ENCODE measurements at places on chromosomes 2 and 18.

GRCh38 chr2:160431441-160431840 lies 62.2 kb downstream of the RBMS1 start:
- peak; percentile 78 for DNase-seq

DNA sequence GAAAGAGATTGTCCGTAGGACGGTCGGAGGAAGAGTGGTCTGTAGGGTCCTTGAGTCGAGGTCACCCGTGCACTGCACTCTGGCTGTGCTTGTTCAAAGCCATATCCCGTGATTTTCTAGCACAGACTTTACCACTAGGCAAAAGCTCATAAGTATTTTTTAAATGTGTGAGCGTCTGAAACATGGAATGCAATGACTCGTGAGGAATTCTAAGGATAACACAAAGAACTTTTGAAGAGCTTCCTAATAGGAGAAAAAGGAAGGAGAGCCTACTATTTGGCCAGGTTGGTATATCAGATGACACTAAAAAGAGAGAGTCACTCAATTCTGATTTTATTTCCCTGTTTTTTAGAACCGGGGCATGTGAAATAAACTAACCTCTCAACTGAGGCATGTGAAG lies 68.3 kb downstream of the CD28 start:
- DNase-seq, result no peak

DNA sequence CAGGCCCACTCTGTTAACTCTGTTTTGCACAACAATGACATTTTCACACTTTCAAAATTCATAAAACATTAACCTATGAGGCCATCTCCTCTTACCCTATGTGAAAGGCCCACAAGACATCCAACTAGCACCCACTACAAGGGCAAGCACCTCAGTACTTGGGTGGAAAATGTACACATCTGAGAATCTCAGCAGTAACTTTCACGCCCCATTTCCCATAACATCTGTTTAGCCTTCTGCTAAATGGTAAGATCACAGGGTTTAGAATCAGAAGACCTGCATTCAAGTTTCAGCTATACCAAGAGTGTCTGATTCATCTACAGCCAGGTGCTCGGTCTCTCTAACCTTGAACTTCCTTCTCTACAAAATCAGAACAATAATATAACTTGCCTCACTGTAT lies 89.2 kb downstream of the SP100 start:
- DNase-seq, result no peak

DNA sequence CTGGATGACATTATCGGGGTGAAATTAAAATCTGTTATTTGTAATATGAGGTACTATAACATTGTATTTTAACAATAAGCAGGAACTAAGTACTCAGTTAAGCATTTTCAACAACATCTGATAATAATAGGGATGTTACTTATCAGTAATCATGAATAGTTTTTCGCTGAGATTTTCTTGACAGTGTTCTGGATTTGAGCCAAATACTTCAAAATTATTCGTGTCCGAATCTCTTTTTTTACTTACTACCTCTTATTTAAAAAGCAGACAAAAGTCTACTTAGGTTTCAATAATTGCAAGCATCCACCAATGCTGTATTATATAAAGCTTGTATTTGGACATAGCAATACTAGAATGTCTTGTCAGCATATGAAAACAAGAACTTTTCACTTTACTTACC lies 6.4 kb upstream of the ANKRD12 start:
- no peak for DNase-seq

- DNase-seq, result peak; percentile 9
Measured at GRCh38 chr18:36534154-36534688, 236.7 kb downstream of the FHOD3 start.

DNA sequence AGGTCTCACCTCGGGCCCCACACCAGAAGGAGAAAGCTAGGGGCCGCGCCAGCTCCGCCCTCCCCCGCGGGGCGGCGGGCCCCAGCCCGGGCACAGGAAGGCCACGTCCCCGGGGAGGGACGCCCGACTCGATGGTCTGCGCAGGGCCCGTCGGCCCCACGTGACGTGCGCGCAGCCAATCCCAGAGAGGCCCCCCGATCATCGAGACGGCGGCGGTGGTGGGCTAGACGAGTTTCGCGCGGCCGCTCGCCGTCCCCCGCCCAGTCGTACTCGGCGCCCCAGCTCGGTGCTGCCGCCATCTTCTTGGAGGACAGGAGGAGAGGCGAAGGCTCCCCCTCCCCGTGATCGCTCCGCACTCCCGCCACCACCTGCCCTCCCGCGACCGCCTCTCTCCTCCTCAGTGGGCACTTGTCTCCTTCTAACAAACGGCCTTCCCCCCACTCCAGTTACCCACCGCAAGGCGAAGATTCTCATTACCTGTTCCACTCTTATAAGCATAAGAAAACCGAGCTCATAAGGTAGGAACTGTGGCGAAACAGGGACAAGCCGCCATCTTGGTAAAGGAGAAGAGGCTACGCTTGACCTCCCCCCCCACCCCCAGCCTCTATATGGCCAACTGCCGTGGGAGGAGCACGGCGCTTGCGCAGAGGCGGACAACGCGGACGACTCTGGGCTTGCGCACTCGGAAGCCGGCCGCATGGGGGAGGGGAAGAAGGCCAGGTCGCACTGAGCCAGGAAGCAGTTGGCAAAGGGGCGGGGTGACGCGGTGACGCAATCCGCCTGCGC lies at the start of gene HDLBP:
Gene HDLBP, minus strand, starts transcription at position 580 of the 786 bp plus-strand sequence. CDS start 48,803 bp downstream, outside the sequence.
- DNase-seq, result peak; percentile 99

GRCh38 chr2:142642650-142643049 lies 234.8 kb upstream of the KYNU start:
- DNase-seq, result peak; percentile 90

- DNase-seq, result no peak
Measured at GRCh38 chr18:11412811-11413210, 196.6 kb upstream of the SLC35G4 start.

- DNase-seq, result peak; percentile 69
Measured at GRCh38 chr18:29176681-29177080, 999.8 kb upstream of the CDH2 start.

GRCh38 chr2:142803158-142803557 lies 74.3 kb upstream of the KYNU start:
- DNase-seq, result peak; percentile 21

DNA sequence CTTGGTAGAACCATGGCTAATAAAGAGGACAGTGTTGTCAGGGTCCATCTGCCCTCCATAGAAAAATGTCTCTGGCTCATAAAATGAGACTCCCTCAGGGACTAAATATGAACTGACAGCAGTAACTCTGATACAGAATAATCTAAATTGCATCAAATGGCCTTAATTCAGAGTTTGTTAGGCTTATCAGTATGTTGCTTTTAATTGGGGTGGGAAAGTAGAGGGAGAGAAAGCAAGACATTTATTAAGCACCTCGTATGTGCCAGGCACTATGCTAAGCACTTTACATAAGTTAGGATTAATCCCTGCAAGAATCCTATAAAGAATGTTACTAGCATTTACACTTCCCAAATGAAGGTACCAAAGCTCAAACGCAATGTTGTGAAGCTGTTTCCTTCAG lies 115.2 kb downstream of the MMADHC start:
- DNase-seq, result no peak

DNA sequence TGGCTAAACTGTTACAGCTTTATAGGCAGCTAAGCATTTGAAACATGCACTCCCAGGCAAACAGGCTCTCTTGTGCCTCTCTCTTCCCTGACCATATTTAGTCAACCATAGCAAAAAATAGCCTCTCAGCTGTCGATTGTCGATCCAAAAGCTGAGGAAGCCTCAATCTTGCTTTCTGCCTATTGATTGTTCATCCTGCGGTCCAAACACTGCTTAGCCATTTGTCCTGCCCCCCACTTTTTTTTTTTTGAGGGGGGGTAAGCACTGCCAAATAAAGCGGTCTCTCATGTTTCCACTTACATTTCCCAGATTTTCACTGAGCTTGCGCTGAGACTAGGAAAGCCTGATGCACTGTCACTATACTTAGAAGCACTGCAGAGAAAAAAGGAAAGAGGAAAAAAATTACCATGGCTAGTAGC lies 90.8 kb downstream of the MIB1 start:
- DNase-seq, result peak; percentile 21

- no peak for DNase-seq
Measured at GRCh38 chr2:211591426-211591825, 947.2 kb downstream of the ERBB4 start.

GRCh38 chr2:25161055-25161781 lies 7.2 kb downstream of the POMC start:
- DNase-seq, result peak; percentile 30

GRCh38 chr2:152372438-152372984 lies 37.5 kb downstream of the FMNL2 start:
- DNase-seq, result peak; percentile 18

- DNase-seq, result no peak
Measured at GRCh38 chr18:63313396-63313917, 6.1 kb downstream of the BCL2 start.

GRCh38 chr2:238397356-238397755 lies 29.4 kb upstream of the ASB1 start:
- no peak for DNase-seq

- peak; percentile 37 for DNase-seq
Measured at GRCh38 chr2:222753251-222753824, 81.9 kb downstream of the MOGAT1 start.

- no peak for DNase-seq
Measured at GRCh38 chr2:239409976-239410375, 9.2 kb upstream of the HDAC4 start.

DNA sequence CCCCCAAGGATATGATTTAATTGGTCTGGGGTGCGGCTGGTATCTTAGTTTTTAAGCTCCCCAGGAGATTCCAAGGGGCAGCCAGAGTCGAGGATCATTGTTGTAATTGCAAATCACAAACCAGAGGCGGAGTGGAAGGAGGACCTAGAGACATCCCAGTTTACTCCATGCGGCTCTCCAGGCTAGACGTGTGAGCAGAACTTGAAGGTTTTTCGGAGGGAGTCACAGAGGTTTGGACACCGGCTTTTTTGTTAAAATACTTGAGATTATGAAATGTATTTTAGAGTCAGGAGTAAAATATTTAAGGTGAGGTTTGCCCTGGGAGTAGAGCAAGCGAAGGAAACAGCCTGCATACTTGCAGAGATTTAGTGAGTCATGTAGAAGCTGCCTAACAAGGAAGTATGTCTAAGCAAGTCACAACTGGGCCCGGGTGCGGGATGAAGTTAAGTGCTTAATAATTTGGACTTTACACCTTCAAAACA lies 39.5 kb downstream of the TGOLN2 start:
- DNase-seq, result peak; percentile 82

DNA sequence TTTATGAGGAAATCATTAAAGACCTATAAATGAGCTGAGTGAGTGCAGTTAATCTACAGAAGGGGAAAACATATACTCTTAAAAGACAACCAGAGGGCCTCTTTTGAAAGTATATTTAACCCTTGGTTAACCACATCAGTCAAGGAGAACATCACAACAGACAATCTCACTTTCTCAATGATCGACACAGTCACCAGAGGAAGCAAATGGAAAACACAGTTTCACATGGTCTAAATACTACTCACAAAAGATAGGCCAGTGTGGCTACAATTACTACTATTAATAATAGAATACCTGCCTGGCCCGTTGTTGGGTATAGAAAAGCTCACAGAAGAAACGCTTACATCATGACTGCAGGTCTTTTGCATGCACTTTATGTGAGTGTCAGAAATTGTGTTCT lies 426.2 kb downstream of the NCKAP5 start:
- DNase-seq, result no peak

- no peak for DNase-seq
Measured at GRCh38 chr2:20193185-20193584, 31.7 kb downstream of the SDC1 start.

DNA sequence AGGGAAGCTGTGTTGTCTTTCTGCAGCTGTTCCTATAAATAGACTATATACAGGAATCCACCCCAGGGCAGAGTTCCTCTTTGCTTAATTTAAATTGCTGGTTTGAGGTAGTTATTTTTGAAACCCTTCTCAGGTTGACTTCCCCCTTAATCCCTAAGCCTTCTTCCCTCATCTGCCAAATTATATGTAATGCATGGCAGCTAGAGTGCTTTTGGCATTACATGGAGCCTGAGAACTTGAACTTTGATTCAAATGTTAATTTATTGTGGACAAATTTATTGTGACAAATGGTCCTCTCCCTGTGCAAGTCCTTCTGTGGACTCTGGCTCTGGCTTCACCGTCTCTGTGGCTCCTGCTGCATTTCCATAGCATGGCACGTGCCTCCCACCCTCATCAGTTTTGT lies 29.2 kb downstream of the MYO1B start:
- no peak for DNase-seq

DNA sequence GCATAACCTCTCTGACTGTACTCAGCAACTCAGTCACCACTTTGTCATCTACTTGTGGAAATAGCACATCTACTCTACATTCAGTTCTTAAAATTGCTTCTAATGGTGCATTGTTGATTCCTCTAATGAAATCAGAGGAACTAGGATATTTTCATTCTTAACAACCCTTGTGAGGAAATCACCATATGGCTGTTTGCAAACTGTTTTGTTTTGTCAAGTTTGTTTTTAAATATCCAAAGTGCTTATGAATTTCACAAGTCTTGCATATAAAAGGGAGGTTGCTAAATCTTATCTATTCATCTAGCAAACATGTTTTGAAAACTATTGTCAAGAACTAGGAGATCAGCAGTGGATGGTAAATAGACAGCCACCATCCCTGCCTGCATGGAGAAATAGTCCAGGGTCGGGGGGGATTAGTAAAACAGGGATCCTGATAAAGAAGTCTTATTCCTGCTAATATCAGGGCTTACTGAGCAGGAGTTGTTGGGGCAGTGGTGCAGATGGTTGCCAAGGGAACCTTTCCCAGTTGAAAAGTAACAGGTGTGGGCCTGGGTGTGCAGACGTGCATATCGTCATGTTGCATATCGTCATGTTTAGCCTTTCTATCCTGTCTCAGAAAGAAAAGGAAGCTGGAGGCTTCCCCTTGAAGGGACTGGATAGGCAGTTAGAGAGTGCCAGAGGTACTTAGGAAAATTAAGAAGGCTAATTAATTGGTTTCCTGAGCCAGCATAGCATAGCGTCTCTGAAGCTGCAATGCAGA lies 7.5 kb upstream of the MYO3B start:
- DNase-seq, result no peak

DNA sequence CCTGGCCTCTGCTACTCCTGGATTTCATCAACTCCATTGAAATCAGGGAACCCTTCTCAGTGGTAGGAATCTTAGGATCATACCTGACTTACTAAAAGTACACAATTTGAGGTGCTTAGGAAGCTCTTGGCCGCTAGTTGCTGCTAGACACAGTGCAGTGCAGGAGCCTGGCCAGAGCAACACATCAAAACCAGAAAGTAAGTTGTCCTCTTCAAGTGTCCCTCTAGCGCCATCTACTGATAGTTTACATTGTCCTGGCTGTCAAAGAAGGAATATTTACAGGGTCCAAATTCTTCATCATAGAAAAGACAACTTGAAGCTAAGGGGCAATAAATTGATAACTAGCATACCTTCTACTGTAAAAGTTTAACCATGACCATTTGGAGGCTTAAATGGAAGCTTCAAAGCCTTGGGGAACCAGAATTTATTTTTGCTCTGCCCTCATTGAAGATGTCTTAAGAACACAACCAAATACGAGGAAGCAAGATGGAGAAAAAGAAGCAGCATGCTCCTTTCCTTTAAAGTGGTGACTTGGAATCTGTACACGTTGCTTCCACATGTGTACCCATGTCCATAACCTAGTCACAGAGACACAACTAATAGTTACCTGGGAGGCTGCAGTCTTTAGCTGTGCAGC lies 889.1 kb upstream of the GCFC2 start:
- peak; percentile 83 for DNase-seq
